A549 (cell line): ENCODE measurements at places on chromosomes 1 and 21. TPM values are rescaled to one million over a fixed set of nuclear protein-coding genes. Genes with fewer than 3 reads are reported as not detected.
A peak's percentile ranks its signal among the peaks of the same experiment; 100 is the strongest.

Gene SERPINC1
- polyA plus RNA-seq: 0.05 to 0.13 TPM (median 0.05 TPM) in 3 replicates

Gene LRRC38
- not detected in 3 replicates for polyA plus RNA-seq

Gene CD1B
- polyA plus RNA-seq: not detected in 3 replicates

Gene SPRR4
- not detected in 3 replicates for polyA plus RNA-seq

Gene ZNF593
- 40.5 to 45.4 TPM (median 43.7 TPM) in 3 replicates for polyA plus RNA-seq

Gene HTR6
- 0.13 to 0.30 TPM (median 0.21 TPM) in 3 replicates for polyA plus RNA-seq

Gene OR2AJ1
- polyA plus RNA-seq: not detected in 3 replicates

Gene SAMD13
- polyA plus RNA-seq: 0.28 to 0.59 TPM (median 0.53 TPM) in 3 replicates

Gene ZMYND12
- polyA plus RNA-seq: 0.37 to 0.57 TPM (median 0.47 TPM) in 3 replicates

Gene CFAP141
- polyA plus RNA-seq: 0.37 TPM in 1 of 3 replicates, not detected in the others

Gene ADAM30
- polyA plus RNA-seq: not detected in 3 replicates

Gene FOXD3
- polyA plus RNA-seq: 0.22 to 0.34 TPM (median 0.30 TPM) in 3 replicates

Gene PTPN7
- not detected in 3 replicates for polyA plus RNA-seq

Gene TP73
- 0.09 to 0.25 TPM (median 0.16 TPM) in 3 replicates for polyA plus RNA-seq

GRCh38 chr1:229514578-229515275, 6.6 kb upstream of the NUP133 start:
- peak; percentile 75 for DNase-seq

- DNase-seq: peak; percentile 76
These were observed 323.3 kb downstream of the RPS6KC1 start for GRCh38 chr1:213374369-213374768.

DNA sequence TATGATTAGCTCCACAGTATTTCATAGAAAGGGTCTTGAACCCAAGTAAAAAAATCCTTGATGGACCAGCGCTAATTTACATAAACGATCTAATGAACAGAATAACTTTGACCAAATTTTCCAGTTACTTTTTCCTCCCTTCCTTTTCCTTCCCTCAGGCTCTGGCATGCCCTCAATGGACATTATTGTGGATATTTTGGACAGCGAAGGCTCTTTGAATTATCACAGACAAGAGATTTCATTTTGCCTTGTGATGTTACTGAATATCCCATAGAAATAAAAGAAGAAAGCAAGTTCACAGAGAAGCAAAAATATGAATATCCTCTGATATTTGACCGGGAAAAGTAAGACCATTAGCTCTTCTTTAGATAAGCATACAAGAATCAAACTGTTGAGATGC, 60.3 kb upstream of the EXO1 start:
- no peak for DNase-seq

- DNase-seq: no peak
These were observed 48.6 kb downstream of the KCNC4 start for GRCh38 chr1:110258734-110259133.

GRCh38 chr1:229897501-229897900, 169.5 kb upstream of the GALNT2 start:
- DNase-seq: no peak

DNA sequence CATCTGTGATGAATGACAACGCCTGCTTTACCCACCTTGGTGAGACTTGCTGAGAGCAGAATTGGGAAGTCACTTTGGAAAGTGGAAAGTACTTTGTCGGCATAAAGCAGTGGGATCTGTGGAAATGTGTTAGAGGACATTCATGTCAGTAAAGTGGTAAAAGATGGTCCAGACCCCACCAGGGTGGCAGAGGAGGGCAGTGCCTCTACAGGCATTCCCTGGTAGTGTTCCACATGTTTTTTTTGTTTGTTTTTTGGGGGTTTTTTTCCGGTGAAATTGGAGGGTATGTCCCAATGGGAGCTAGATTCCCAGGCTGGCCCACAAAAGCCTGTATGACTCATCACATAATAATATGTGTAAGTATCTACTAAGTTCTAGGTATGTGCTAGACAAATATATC, 80.6 kb downstream of the ELAVL4 start:
- DNase-seq: no peak

DNA sequence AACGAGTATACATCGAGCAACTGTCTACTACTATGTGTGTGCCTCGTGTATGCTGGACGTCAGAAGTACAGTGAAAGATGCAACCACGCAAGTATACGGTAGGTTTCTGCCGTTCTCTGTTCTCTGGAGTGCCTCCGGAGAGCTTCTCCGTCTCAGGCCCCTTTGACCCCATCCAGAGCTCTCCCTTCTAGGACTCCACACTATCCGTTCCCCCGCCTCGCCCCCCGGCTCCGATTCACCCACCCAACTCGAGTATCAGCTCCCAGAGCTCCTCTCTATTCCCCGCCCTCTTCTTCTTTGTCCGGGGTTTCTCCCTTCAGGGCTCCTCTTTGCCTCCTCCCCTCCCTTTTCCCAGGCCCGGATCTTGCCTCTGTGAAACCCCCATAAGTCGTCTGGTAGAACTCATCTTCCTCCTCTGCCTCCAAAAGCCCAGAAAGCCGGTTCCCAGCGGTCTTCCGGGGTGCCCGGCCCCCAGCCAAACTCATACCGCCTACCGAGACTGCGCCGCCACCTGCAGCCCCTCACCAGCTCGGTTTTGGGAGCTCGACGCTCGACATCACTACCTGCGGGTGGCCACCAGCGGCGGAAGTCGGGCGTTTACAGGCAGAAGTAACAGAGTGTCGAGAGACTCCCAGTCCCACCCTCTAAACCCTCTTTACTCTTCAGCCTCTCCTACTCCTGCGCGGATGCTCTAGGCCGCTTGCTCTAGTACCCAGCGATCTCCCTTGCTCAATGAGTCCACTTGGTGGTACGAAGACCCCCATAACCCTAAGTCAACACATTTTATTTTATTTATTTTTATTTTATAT, at the start of gene VPS72:
Gene VPS72, minus strand, starts transcription at position 561 of the 809 bp plus-strand sequence. Its CDS starts 76 bp downstream, at position 485.
- DNase-seq: peak; percentile 93

GRCh38 chr1:115640384-115640783, 1.4 kb upstream of the VANGL1 start:
- no peak for DNase-seq

DNA sequence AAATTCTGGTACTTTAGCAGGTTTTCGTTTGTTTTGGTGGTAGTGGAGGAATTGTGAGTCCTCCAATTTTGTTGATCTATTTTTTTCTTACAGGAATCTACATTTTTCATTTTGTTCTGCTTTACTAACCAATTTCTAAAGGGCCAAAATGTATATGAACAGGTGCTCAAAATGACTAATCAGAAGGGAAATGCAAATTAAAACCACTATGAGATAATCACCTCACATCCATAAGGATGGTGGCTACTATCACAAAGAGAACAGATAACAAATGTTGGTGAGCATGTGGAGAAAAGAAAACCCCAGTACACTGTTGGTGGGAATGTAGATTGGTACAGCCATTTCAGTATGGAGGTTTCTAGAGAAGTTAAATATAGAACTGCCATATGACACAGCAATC, 134.2 kb downstream of the LMO4 start:
- no peak for DNase-seq

DNA sequence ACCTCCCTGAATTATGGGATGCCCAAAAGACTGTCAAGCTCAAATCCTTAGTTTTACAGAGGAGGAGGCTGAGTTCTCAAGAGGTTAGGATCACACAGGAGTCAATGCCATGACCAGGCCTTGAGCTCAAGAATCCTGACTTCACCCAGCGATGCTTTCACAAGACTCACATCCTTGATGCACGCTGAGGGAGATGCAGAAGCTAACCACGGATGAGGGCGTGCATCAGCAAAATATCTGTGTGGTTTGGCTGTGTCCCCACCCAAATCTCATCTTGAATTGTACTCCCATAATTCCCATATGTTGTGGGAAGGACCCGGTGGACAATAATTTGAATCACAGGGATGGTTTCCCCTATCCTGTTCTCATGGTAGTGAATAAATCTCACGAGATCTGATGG, 133.2 kb downstream of the KCNJ6 start:
- DNase-seq: no peak

DNA sequence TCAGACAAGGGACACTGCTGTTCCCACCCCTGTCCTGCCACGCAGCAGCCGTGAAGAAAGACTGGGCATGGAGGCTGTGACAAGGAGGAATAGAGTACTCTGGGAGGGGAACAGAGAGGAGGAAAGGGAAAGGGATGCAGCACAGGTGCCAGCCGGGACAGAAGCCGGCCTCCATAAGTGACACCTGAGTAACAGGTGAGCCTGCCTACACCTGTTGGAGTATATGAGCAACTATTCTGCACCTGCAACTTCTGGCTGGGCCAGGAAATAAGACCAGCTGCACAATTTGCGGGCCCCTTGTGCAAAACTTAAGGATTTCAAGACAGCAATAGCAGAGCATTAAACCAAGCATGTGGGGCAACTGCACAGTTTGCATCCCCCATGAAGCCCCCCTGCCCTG, 72.5 kb upstream of the GOLT1A start:
- DNase-seq: no peak

DNA sequence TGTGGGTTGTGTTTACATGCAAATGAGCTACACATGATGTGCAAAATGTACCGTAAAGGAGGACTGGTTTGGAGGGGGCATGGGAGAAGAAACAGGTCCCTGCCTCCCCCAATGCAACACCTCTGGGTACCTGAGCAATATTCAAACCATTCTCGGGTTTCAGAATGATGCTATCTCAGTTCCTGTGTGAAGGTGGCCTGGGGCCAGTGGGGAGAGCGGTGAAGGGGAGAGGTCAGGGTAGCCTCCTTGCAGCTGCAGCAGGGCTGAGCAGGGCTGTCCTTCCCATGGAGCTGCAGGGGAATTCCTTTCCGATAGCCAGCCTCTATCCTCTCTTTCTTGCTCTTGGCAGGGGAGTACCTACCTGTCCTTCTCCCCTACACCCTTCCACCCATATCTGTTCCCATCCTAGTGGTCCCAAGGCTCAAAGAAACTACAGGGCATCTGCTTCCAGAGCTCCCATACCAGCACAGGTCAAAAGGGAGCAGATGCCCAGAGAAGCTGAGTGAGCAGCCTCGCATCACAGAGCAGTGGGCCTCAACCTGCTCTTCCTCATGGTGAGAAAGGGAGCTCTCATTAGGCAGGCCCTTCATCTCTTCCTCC, 11.9 kb downstream of the MEF2D start:
- no peak for DNase-seq

DNA sequence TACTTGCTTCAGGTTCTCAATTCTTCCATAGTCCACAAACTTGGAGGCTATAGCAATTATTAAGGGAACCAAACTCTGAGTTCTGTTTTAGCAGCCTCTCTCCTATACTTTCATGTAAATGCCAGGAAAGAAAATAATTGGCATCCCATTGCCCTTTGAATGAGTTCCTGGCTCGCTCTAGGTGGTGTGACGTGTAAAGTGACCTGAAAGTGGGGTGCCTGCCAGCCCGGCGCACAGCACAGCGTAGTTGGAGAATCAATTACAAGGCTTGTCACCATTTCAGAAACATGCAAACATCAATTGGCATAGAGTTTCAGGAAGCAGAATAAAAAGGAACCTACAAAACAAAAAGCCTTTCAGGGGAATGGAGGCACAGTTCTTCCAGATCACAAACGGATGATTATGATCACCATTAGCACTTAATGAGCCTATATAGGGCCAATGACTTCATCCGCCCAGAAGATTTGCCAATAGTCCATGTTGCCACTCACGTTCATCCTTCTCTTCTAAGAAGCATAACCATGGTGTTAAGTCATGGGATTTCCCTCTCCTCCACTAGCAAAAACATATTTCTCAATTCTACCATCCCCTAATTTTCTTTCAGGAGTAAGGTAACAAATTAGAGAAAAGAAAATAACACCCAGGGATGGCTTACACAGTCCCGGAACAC, 354.6 kb upstream of the ADGRL2 start:
- no peak for DNase-seq

- no peak for DNase-seq
These were observed 118.8 kb upstream of the PALMD start for GRCh38 chr1:99527078-99527477.

- no peak for DNase-seq
These were observed 241.6 kb upstream of the DUSP10 start for GRCh38 chr1:221983444-221983843.

GRCh38 chr1:110928191-110928590, 35.5 kb downstream of the LRIF1 start:
- DNase-seq: no peak

DNA sequence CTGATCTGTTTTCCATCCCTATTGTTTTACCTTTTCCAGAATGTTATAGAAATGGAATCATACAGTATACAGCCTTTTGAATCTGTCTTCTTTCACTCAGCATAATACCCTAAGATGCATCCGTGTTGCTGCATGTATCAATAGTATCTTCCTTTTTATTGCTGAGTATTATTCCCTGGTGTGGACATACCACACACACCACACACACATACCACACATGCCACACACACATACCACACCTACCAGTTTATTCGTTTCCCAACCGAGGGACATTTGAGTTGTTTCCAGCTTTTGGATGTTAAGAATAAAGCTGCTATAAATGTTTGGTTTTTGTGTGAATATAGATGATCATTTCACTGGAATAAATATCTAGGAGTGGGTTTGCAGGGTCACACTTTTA, 22.2 kb upstream of the SLC30A1 start:
- no peak for DNase-seq

GRCh38 chr21:33914188-33914587, 1.4 kb downstream of the ATP5PO start:
- DNase-seq: no peak

GRCh38 chr21:41802198-41802584, 35.3 kb upstream of the RIPK4 start:
- no peak for DNase-seq

GRCh38 chr1:205248793-205249601, 21.3 kb downstream of the TMCC2 start:
- DNase-seq: no peak

GRCh38 chr1:184986250-184986649, 11.9 kb upstream of the NIBAN1 start:
- DNase-seq: no peak

- no peak for DNase-seq
These were observed 5.3 kb upstream of the GADD45A start for GRCh38 chr1:67679691-67680090.

- DNase-seq: no peak
These were observed 3.0 kb downstream of the FCAMR start for GRCh38 chr1:206967096-206967849.

DNA sequence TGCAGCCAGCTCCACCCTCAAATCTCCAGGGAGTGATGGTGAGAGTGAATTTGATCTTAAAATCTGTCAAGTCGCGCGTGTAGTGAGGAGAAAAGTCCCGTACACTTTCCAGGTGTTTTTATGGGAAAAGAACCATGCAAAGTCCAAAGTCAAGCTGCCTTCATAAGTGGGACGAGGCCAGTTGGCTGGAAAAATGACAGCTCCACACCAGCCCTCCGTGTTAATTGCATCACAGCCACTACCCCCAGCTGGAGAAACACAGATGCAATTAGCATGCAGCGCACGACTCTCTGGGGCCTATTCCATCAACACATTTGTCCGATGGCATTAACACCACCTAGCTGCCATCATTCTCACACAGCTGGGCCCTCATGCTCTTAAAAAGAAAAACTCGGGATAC, 68.4 kb downstream of the KLHDC7A start:
- no peak for DNase-seq

- no peak for DNase-seq
These were observed 169.7 kb upstream of the RAB4A start for GRCh38 chr1:229101011-229101871.

- DNase-seq: no peak
These were observed 113.1 kb downstream of the OLFML2B start for GRCh38 chr1:161910604-161911003.

DNA sequence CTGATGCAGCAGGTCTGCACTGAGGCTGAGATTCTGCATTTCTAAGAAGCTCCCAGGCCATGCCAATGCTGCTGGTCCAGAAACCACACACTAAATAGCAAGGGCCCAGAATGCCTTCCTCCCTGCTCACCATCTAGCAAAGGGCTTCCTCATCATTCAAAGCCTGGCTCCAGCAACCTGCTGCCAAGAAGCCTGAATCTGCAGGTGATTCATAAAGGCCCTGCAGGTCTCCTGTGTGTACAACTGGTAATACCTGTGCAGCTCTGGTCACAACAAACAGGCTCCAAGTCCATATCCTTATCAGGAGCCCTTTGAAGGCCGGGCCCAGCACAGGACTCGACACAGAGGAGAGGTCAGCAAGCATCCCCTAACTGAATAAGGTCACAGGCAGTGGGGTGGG, 26.7 kb downstream of the GLIS1 start:
- DNase-seq: no peak
